Stomach (tissue), 19 donors: ENCODE measurements at places on chromosomes 2 and 18. TPM values are rescaled to one million over a fixed set of nuclear protein-coding genes. Genes with fewer than 3 reads are reported as not detected.

DNA sequence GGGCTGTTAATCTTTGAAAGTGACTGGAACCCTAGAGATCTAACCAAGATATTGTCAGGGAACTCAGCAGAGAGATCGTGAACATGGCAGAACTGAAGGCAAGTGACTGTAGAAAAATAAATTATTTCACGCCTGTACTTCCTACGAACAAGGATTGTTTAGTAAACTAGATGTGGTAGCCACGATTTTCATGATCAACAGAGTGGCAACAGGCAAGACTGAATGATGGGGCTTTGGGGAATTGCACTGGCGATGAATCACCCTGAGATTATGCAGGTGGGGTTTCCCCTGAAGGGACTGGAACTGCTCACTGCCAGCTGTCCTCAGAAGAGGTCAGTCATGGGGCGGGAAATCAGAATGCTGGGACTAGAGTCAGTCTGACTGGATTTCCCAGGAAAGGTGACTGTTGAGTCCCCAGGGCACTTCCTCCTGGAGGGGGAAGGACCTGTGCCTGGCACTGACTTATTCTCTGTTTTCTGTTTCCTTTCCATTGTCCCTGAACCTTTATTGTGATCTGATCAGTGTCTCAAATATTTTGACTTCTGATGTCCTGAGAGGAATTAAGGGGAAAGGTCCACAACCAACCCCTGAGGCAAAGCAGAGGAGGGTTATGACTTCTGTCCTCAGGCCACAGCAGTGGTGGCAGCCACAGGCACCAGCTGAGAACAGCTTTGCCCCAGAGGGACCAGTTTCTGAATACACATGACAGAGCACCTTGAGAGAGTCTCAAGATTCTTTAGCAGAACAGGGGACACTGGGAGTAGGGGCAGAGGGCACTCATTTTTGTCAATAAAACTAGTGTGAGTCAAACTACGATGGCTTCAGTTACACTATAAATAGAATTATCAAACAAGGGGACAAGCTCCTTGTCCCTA lies 70.0 kb downstream of the NAB1 start:
- no peaks in the 10 kb centered on the region for H3K27me3 ChIP-seq
- H3K4me1 ChIP-seq = no peaks in the 10 kb centered on the region
- no peak overlapping the region for H3K4me3 ChIP-seq
- DNase-seq = peak; percentile 41
- no peak overlapping the region for H3K27ac ChIP-seq

DNA sequence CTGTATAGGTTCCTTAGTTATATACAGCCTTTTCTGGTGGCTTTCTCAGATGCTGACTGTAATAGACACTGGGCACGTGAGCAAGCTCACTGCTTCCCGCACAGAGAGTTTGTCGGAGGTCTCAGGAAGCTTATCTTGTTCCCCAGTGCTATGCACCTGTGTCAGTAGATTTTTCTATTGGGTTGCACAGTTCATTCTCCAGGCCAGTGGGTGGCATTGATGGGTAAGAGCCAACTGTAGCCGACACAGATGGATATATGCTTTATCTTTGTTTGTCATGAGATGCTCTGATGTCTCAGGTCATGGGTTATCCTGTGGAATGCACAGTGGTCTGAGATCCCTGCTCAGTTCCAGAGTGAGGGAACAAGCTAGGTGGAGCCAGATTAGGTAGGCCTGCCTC lies 293.0 kb downstream of the GRB14 start:
- H3K36me3 ChIP-seq = no peaks in the 10 kb centered on the region
- H3K27ac ChIP-seq = no peak overlapping the region
- no peak overlapping the region for H3K4me3 ChIP-seq
- no peak for DNase-seq

GRCh38 chr2:101998896-101999789 lies 7.4 kb downstream of the IL1R2 start:
- H3K36me3 ChIP-seq = no peaks in the 10 kb centered on the region
- H3K4me3 ChIP-seq = no peak overlapping the region
- peak; percentile 66 for DNase-seq

- DNase-seq = no peak
- no peaks in the 10 kb centered on the region for H3K4me1 ChIP-seq
- H3K36me3 ChIP-seq = peaks cover 76% of the 10 kb centered on the region
- no peak overlapping the region for H3K27ac ChIP-seq
These were observed 8.5 kb downstream of the RTTN start for GRCh38 chr18:70197026-70197425.

ACMSD gene
- total RNA-seq = not detected

GRCh38 chr2:27393225-27393624 lies 12.7 kb upstream of the ZNF513 start:
- H3K27me3 ChIP-seq = no peaks in the 10 kb centered on the region
- H3K4me3 ChIP-seq = no peak overlapping the region
- DNase-seq = no peak
- peaks cover 11% of the 10 kb centered on the region for H3K36me3 ChIP-seq
- H3K4me1 ChIP-seq = no peaks in the 10 kb centered on the region
- H3K27ac ChIP-seq = no peak overlapping the region

THSD7B gene
- total RNA-seq = not detected

FEV gene
- total RNA-seq = not detected

DNA sequence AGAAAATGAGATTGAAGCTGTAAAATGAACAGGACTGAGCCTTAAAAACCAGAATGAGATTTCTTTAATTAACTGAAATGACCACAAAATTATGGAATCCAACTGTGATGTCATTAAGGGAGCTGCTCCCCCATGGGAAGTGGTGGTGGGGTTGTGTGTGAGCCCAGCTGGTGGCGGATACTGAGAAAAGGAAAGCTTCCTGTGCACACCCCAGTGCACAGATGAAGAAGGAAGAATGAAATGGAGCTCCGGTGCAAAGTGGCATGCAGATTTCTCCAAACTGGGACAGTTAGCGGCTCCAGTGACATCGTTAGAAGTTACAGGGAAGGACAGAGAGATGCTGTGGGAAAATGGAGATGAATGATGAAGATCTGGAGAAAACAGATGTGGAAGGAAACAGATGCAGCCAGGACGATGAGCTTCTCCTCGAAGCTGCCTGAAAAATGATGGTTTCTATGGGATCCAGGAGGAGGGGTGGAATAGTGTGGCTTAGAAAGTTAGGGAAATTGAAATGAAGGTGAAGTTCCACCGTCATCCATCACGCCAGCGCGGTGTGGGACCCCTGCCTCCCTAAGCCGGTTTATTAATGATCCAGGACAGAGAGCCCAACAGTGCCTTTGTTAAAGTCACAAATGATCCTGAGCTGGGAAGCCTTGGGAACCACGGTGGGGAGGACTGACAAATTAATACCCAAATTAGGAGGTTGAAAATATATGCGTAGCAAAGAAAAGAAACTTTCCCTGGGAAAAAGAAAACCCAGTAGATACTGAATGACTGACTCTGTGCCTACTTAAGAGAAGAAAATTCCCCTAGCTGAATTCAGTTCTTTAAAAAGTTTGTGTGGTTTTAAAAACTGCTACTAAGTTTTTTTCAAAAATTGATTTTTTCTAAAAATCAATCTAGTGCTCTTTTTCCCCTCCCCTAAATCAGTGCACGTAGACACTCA lies 77.2 kb downstream of the TSN start:
- no peak overlapping the region for H3K4me3 ChIP-seq
- no peak overlapping the region for H3K27ac ChIP-seq
- H3K27me3 ChIP-seq = no peaks in the 10 kb centered on the region
- H3K36me3 ChIP-seq = no peaks in the 10 kb centered on the region
- DNase-seq = no peak
- no peaks in the 10 kb centered on the region for H3K4me1 ChIP-seq

GRCh38 chr2:10514743-10515142 lies 66.6 kb upstream of the ODC1 start:
- H3K4me3 ChIP-seq = no peak overlapping the region
- no peaks in the 10 kb centered on the region for H3K4me1 ChIP-seq
- no peak overlapping the region for H3K27ac ChIP-seq

GRCh38 chr2:556485-556884 lies 120.7 kb downstream of the TMEM18 start:
- no peak overlapping the region for H3K27ac ChIP-seq
- peaks cover 32% of the 10 kb centered on the region for H3K27me3 ChIP-seq
- DNase-seq = no peak
- no peak overlapping the region for H3K4me3 ChIP-seq

MAPRE3 gene
- total RNA-seq = 9.0 TPM

DNA sequence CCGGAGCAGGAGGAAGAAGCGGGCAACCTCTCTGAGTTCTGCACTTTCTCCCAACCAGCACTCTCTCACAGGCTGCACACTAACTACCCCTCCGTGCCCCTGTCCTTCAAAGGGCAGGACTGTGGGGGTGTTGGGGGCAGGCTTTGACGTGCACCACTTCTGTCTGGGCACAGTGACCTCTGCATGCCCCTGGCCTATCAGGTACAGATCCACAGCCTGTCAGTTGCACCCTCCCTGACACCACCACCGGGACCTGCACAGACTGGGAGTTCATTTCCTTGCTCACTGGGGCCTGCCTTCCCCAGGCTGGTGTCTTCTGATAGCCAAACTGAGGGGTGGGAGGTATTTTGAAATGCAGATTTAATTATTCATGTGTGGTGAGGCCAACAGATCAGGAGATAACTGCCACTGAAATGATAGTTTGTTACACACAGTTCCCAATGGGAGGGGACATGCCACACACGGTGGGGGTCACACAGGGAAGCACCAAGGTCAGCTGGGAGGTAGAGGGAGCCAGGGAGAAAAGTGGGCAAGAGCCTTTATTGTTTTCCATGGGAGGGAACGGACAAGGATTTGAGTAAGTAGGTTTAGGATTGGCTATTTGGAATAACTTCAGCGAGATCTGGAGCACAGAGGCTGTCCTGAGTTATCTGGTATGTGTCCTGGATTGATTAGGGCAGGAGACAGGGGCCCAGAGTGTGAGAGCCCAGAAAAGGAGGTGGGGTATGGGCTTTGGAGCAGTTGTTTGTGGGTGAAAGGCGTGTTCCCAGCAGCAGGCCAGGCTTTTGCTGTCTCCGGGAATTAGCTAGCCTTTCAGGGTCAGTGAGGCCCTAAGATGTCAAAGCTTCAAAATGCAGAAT lies 251.6 kb downstream of the AFF3 start:
- H3K27me3 ChIP-seq = no peaks in the 10 kb centered on the region
- no peak for DNase-seq
- H3K36me3 ChIP-seq = no peaks in the 10 kb centered on the region
- H3K4me3 ChIP-seq = no peak overlapping the region
- H3K27ac ChIP-seq = no peak overlapping the region

DCC gene
- total RNA-seq = 0.58 TPM

DSG4 gene
- not detected for total RNA-seq

SCN9A gene
- total RNA-seq = 0.45 TPM

EMILIN1 gene
- 123 TPM for total RNA-seq

- H3K27ac ChIP-seq = no peak overlapping the region
- H3K4me1 ChIP-seq = no peaks in the 10 kb centered on the region
- H3K27me3 ChIP-seq = no peaks in the 10 kb centered on the region
These were observed 141.8 kb upstream of the MYT1L start for GRCh38 chr2:2472881-2473280.

DNA sequence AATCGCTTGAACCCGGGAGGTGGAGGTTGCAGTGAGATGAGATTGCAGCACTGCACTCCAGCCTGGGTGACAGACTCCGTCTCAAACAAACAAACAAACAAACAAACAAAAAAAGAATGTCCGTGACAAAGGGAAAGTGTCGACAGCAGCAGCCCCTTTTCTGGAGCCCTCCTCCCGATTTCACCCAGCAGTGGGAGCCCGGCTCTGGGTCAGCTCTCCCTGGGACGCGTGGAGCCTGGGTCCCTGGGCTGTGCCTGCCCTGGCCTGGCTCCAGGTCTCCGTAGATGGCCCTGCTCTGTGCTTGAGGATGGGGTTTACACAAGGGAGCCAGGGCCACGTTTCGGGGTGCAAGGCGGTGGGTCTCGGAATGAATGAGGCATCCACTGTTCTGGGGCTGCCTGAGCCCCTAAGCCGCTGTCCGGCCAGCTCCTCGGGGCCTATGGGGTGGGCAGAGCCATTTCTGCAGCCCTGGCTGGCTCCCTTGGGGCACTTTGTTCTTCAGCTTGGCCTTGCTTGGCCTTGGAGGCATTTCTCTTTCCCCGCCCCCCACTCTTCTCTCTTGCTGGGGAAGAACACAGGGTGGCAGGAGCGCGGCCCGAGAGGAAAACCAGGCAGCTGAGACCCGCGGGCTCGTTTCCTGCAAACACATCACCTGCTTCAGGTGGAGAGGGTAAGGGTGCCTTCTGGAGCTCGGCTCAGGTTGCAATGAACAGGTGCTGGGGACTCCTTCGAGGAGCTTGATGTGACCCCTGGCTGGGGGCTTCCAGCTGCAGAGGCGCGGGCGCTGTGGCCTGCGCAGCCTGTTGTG lies 29.1 kb downstream of the RTP5 start:
- H3K27me3 ChIP-seq = no peaks in the 10 kb centered on the region
- H3K27ac ChIP-seq = no peak overlapping the region
- H3K4me3 ChIP-seq = no peak overlapping the region
- peak; percentile 24 for DNase-seq
- H3K4me1 ChIP-seq = peaks cover 20% of the 10 kb centered on the region
- no peaks in the 10 kb centered on the region for H3K36me3 ChIP-seq

DNA sequence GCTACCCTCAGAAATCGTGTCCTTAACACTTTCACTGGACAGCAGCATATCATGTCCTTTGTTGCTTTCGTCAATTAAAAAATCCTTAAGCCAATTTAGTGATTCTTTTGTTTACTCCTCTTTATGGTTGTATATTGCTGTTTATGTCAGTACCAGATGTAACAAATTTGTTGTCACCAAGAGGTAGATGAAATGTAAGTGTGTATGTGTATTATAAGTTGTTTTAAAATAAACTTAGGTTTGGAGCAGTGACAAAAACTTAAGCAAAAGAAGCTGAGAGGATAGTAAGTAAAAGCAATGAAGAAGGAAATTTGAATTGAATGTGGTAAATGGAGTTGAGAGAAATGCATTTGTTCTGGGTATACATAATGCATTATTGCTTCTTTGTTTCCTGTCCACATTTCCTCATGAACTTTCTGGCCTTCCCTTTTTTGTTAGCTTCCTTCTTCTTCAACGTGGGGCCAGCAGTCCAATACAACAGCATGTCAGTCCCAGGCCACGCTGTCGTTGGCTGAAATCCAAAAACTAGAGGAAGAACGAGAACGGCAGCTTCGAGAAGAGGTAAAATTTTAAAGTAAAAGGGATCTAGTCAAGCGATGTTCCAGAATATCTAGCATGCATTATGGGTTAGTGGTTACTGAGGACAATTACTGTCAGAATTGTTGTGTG lies 30.5 kb upstream of the SNORC start:
- no peak overlapping the region for H3K27ac ChIP-seq
- no peak overlapping the region for H3K4me3 ChIP-seq
- H3K4me1 ChIP-seq = peaks cover 49% of the 10 kb centered on the region
- H3K36me3 ChIP-seq = peaks cover 33% of the 10 kb centered on the region
- DNase-seq = peak; percentile 46

NRBP1 gene
- total RNA-seq = 48.4 TPM

KCNJ13 gene
- total RNA-seq = 1.8 TPM

DNA sequence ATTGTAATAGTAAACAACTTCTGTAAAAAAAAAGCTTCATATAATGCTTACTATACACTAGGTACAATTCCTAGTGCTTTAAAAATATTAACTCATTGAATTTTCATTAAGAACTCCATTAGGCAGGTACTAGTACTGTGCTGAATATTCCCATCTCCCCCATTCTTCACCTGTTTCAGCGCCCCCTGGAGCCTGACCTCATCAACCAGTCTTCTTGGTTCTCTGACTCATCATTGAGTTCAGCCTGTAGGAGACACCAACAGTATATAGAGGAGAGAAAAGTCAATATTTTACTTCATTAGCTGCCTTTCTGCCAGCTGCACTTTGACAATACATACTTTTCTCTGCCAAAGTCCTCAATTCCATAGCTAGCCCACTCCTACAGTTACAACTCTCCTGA lies 1009.9 kb upstream of the KLHL29 start:
- no peak overlapping the region for H3K4me3 ChIP-seq
- no peaks in the 10 kb centered on the region for H3K36me3 ChIP-seq
